Activated CD8-positive, alpha-beta memory T cell treated with anti-CD3 and anti-CD28 coated beads for 24 hours (primary cell): ENCODE measurements at places on chromosomes 3 and 15.
A peak's percentile ranks its signal among the peaks of the same experiment; 100 is the strongest.

DNA sequence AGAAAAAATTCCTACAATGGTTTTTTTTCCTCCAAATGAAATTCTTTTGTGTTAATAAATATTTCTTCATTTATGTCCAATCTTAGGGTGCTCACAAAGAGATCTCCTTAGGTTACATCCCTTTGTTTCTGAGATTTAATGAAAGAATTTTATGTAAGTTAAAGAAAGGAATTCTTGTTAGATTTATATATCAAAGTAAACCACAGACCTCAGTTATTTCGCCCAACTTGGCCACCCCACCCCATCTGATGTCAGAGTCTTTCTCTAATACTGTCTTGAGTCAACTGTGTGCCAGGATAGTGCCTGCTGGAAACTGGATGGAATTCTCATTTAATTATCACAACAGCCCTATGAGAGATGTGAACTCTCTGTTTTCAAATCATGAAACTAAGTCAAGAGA, 259.9 kb downstream of the OPA1 start:
- no peak for DNase-seq

- DNase-seq = no peak
Measured at GRCh38 chr3:54065586-54065985, 56.8 kb upstream of the CACNA2D3 start.

- DNase-seq = no peak
Measured at GRCh38 chr3:23836536-23837230, 30.9 kb downstream of the UBE2E1 start.

- no peak for DNase-seq
Measured at GRCh38 chr3:24678421-24678865, 183.8 kb upstream of the THRB start.

DNA sequence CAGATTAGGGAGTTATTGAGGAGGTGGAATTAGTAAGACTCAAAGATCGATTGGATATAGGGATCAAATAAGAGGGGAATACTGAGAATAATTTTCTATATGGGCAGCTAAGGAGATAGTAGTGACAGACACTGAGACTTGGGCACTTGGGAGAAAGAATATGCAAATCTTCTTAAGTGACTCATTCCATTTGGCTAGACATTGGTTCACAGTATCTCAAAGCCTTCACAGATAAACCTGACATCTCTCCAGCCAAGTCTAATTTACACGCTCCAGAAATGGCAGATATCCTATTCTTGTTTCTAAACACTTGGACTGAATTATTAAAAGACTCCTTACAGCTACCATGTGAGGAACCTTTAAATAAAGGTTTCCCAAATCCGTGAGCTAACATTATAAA, 104.6 kb upstream of the ADAMTS9 start:
- DNase-seq = no peak

- DNase-seq = peak; percentile 26
Measured at GRCh38 chr15:77499087-77499760, 78.5 kb downstream of the HMG20A start.

DNA sequence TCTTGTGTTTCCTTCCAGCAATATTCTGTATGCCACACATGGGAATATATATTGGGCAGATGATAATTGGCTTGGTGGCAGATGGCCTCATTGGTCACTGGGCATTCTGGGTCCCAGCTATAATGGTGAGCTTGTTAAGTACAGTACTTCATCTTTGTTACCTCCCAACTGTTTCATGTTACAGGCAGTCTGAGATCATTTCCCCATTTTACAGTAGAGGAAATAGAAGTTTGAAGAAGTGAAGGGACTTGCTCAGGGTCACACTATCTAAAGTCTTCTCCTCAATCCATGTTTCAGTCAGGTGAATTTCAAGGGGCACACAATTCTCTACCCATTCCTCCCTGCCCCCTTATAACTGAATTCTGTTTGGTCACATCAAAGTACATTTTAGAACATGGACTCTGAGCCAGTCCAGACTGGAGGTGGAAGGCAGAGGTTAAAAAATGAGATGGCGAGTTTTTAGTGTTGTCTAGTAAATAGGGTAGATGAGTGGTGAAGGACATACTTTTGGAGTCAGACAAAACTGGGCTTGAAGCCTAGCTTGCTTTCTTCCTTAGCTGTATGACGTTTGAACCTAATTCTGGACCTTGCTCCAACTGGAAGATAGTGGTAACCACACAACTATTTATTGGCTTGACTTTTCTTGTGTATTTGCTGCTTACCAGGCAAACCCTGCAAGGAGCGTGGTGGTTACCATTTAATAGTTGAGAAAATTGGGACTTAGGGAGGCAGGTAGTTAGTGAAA, 2.5 kb downstream of the EEFSEC start:
- no peak for DNase-seq

DNA sequence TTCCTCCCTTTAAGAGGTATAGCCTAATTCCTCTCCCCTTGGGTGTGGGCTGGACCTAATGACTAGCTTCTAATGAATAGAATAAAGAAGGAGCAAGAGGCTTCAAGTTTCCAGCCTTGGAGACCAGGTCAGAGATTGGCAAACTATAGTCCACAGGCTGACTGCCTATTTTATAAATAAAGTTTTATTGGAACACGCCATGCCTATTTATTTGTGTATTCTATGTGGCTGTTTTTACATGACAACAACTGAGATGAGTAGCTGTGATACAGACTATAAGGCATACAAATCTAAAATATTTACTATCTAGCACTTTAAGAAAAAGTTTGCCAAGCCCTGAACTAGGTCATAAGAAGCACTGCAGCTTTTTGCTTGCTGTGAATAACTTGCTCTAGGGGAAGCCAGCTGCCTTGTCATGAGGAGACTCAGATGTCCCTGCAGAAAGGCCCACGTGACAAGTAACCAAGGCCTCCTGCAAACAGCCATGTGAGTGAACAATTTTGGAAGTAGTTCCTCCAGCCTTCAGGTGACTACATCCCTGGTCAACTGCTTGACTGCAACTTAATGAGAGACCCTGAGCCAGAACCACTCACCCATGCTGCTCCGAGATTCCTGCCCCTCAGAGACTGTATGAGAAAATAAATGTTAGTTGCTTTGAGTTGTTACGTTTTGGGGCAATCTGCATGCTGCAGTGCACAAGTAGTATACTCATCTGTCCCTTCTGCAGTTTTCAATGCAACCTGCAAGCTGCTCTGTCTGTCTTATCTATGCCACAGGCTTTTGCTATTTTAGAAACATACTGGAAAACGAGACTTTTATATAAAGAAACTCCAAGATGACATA, 21.1 kb upstream of the MAP3K13 start:
- no peak for DNase-seq

DNA sequence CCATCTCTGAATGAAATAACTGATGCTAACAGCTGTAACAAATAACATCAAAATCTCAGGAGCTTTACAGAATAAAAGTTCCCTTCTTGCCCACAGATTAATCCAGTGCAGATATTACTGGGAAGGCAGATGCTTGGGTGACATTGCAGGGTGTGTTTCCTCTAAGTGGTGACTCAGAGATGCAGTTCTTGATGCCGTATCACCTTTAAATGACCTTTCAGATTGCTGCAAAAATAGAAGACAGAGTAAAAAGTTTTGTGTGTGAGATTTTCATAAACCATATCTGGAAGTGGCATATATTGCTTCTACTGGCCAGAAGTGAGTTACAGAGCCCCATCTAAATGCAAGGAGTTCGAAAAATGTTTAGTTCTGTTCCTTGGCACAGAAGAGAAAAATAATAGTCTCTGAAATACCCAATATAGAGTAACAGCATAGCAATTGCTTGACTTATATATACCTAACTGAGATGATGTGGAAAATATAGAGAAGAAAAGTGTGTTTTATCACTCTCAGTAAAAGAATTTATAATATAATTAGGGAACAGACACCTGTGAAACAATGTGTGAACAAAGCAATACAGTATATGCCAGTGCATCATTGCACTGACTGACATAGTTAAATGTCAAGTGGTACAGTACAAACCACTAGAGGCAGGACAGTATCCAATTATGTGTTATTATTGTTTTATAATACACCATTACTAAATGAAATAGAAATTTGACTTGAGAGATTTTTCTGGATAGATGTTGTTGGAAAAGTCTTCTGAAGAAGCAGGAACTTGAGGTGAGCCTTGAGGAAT, 430.7 kb upstream of the CBLB start:
- DNase-seq = no peak

- no peak for DNase-seq
Measured at GRCh38 chr3:124800511-124801258, 70.4 kb downstream of the UMPS start.

GRCh38 chr3:139259398-139259797, 84.4 kb upstream of the MRPS22 start:
- no peak for DNase-seq

GRCh38 chr3:46692566-46692990, 901 bp downstream of the ALS2CL start:
- DNase-seq = no peak
